ENCODE measurements at places on chromosomes 5 and 9.

- DNase-seq = no peak
These were observed 27.7 kb upstream of the TAS2R1 start for GRCh38 chr5:9657819-9658218.

- DNase-seq = no peak
These were observed 28.4 kb downstream of the GZMK start for GRCh38 chr5:55052383-55052931.

GRCh38 chr5:146805081-146805480 is 73.5 kb downstream of the PPP2R2B start:
- DNase-seq = no peak

DNA sequence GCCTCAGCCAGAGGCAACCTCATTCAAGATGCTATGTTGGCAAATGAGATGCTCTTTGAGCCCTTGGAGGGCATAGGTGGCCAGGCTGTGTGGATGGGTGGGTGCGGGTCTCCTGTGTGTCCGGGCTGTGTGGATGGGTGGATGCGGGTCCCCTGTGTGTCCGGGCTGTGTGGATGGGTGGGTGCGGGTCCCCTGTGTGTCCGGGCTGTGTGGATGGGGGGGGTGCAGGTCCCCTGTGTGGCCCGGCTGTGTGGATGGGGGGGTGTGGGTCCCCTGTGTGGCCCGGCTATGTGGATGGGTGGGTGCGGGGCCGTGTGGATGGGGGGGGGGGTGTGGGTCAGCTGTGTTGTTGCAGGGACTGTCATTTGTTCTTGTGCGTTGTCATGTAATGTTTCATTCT is 136.6 kb upstream of the COL5A1 start:
- no peak for DNase-seq

- DNase-seq = no peak
These were observed 108.9 kb upstream of the CHD1 start for GRCh38 chr5:99037668-99038067.

DNA sequence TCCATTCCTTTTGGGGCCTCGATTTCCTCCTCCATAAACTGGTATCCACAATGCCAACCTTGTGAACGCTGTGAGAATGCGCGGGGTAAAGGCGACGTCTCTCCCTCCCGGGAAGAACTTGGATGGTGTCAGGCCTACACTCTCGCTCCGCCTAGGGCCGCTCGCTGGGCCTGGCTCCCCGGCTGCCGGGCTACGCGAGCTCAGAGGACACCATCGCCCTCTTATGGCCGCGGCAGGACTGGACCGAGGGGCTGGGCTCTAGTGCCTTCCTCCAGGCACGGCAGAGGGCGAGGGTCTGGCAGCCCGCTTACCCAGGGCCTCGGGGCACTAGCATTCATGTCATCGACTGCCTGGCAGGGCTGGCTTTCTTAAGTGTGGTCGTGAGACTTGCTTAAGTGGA is 1.3 kb upstream of the EXOSC2 start:
- no peak for DNase-seq

- DNase-seq = no peak
These were observed 125.9 kb downstream of the LHFPL2 start for GRCh38 chr5:78522476-78523260.

- DNase-seq = no peak
These were observed 21.1 kb upstream of the CDC42SE2 start for GRCh38 chr5:131242728-131243255.

DNA sequence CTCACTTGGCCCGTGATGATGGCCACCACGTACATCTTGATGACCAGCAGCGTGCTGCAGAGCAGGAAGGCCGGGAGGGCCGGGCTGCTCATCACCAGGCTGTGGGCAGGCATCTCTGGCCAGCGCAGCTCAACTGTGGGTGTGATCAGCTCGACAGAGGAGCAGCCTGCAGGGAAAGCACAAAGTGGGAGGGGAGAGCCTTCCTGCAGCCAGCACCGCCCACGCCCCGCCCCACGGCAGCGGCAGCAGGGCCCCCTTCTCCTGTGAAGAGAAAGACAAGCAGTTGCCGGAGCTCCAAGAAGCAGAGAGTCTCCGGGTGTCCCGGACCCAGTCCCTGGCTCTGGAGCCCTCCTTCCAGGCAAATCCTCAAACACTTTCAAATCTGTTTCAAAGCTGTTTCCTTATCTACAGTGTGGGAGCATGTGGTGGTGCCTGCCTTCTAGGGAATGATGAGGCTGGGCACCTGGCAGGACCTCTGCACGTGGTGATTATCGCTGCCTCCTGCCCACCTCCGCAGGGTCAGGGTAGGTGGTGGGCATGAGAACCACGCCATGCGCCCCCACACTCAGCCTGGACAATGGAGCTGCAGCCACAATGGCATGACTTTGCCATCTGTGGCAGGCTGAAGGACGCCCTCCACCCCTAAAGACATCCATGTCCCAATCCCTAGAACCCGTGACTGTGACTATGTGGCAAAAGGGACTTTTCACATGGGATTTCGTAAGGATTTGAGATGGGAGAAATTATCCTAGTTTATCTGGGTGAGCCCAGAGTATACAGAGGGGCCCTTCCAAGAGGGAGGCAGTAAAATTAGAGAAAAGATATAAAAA is at the start of gene PTGES:
Gene PTGES, minus strand, starts transcription at position 143 of the 830 bp plus-strand sequence. Its CDS starts 30 bp downstream, at position 113.
- DNase-seq = peak; percentile 76

DNA sequence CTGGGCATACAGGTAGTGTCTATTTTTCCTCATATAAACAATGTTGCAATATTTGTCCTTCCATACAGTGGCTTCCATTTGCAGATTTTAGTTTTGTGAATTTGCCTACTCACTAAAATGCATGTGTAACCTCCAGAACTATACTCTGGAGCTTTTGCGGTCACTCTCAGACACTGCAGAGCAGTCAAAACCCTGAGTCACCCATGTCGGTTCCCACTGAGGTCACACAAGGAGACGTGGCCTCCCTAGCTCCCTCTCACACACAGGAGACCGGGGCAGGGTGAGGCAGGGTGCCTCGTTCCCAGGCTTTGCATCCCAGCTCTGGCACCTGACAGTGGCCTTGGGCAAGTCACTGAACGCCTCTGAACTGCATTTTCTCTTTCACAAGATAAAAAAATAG is 55.5 kb upstream of the ZNF354A start:
- DNase-seq = peak; percentile 45

GRCh38 chr9:114327749-114328148 is 1.9 kb upstream of the ORM2 start:
- DNase-seq = no peak

DNA sequence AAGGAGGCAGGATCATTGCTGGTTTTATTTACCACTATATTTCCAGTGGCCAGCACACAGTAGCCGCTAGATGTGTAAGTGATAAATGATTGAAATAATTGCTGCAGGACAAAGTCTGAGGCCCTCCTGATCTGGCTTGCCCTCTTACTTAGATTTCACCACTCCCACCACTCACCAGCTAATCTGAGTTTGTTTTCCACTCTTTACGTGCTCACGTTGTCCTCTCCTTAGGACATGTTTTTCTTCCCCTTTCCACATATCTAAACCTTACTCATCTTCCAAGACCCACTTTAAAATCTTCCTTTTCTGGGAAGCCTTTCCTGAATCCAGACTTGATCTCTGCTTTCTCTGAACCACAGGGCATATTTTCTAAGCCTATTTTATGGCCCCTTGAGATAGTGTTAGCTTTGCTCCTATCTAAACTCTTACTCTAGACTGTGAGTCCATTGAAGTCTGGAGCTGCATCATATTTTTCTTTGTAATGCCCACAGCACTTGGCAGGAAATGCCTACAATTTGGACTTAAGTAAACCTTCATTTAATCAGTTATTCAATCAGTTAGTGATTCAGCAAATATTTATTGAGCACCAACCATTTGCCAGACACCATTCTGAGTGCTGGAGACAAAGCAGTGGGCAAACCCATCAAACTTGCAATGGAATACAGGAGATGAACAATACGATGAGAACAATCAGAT is 2.4 kb downstream of the TLR4 start:
- DNase-seq = no peak

DNA sequence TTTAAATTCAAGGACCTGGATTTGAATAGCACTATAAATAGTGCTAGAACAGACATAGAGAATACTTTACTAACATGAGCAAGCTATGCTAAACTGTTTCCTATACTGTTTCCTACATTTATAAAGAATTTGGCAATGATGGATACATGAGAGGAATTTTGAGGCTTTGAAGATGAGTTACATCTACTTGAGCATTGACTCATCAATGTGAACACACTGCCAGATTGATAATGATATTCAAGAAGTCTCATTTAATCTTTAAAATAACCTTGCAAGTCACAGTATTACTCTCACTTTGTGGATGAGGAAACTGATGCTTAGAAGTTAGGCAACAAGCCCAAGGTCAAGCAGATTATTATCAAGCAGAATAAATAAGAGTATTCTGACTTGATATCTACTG is 281.9 kb downstream of the DNAH5 start:
- no peak for DNase-seq

DNA sequence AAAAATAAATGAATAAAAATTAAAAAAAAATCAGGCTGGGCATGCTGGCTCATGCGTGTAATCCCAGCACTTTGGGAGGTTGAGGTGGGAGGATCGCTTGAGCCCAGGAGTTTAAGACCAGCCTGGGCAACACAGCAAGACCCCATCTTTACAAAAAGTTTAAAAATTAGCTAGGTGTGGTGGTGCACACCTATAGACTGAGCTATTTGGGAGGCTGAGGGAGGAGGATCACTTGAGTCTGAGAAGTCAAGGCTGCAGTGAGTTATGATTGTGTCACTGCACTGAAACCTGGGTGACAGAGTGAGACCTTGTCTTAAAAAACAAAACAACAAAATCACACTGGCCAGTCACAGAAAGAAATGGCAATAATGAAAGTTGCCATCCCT is 3.4 kb upstream of the CNTRL start:
- no peak for DNase-seq

GRCh38 chr5:123012321-123012720 is 24.2 kb downstream of the PPIC start:
- DNase-seq = no peak

GRCh38 chr5:84017523-84018172 is 297.0 kb upstream of the HAPLN1 start:
- DNase-seq = no peak

DNA sequence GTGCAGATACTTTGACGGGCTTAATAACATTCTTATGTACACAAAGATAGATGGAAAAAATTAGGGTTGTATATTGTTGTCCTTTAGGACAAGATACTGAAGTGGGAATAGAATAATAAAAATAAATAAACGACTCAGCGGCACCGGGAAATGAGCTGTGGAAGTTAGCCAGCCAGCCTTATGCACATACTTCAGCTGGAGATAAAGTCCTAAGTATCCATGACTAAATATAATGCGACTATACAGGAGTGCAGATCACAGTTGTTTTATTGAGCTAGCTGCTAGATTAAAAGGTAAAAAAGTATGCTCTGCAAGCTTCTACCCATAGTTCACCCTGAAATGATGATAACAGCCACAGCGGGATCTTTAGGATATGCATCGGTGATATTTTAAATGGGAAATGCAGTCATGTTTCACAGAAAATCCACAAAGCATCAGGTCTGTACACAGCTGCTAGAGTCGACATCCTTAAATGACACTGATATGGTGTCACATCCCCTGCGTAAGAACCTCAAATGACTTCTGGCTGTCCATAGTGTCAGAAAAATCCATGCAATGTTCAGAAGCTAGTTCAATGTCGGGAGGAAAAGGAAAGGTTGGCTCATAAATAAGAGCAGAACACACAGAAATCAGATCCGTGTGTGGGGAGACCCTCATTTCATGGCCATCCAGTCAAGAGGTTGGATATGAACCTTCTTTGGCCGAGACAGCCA is 392.8 kb upstream of the DAP start:
- no peak for DNase-seq

GRCh38 chr9:73081979-73082657 is 69.5 kb upstream of the ANXA1 start:
- DNase-seq = no peak

GRCh38 chr9:37432020-37432419 is 9.5 kb downstream of the GRHPR start:
- no peak for DNase-seq

- DNase-seq = no peak
These were observed 164.2 kb downstream of the AUH start for GRCh38 chr9:91197232-91198181.

- no peak for DNase-seq
These were observed 211.0 kb downstream of the SEC61B start for GRCh38 chr9:99433095-99433494.

- DNase-seq = no peak
These were observed 33.3 kb upstream of the CDKN2AIPNL start for GRCh38 chr5:134444941-134445471.
